ENCODE measurements at places on chromosomes 2 and 18.
A peak's percentile ranks its signal among the peaks of the same experiment; 100 is the strongest.

DNA sequence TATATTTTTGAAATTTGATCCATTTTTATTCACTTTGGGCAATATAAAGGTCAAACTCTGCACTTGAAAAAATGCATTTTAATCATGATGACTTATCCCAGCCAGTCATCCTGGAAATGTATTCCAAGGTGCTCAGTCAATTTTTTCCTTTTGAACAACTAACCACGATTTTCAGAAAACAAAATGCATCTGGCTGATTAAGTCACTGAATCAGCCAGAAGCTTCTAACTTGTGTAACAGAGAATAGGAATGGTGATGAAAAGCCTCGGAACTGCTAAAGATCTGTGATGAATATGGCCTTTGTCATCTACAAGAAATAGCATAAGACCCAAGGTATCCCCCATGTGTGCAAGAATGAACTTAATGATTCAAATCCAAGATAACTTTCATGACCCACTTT is 572.7 kb downstream of the EPHA4 start:
- no peak for DNase-seq

GRCh38 chr2:33210626-33211025 is 263.9 kb downstream of the LTBP1 start:
- no peak for DNase-seq

- DNase-seq = peak; percentile 63
These were observed 649 bp downstream of the ESCO1 start for GRCh38 chr18:21599585-21600525.

- DNase-seq = no peak
These were observed 8.2 kb upstream of the NT5C1B start for GRCh38 chr2:18597618-18598017.

GRCh38 chr2:43311276-43311675 is 84.9 kb upstream of the ZFP36L2 start:
- DNase-seq = no peak

DNA sequence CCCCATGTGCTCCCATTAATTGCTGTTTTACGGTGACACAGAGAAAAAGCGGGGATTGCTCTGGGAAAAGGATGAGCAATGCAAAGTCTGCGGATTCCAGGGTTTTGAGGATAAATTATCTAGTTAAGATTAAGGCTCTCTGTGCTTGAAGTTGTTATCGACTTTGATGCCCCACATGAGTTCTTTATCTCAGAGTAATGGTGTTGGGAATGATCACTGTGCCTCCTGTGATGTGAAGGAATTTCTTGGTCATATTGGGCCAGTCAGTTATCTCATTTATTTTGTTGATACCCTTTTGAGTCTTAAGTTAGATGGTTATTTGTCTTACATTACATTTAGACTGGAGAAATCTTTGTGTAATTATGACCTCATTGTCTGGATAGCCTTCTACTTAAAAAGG is 184.6 kb upstream of the MEX3C start:
- no peak for DNase-seq

- DNase-seq = peak; percentile 27
These were observed 1118.3 kb upstream of the DDX18 start for GRCh38 chr2:116696223-116696622.

- peak; percentile 80 for DNase-seq
These were observed 15.5 kb upstream of the RAB10 start for GRCh38 chr2:26018184-26019055.

- no peak for DNase-seq
These were observed 11.5 kb downstream of the TEX44 start for GRCh38 chr2:231604101-231604684.

DNA sequence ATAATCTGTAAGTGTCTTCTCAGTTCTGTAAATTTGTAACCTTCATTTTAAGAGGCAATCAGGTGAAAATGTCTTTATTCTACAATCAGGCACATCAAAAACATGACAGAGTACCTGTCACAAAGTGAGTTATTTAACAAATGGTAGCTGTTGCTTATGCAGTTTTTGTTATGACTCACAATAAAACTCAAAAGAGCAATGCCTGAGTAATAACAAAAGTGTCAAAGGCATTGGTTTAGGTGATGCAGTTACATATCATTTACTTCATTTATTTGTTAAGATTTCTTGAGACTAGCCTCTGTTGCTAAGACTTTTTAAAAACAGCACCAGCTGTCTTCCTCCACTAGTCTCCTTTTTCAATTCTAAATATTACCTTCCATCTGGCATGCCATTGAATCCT is 177.8 kb downstream of the KIAA1328 start:
- DNase-seq = no peak

- no peak for DNase-seq
These were observed 175.6 kb upstream of the ZFP36L2 start for GRCh38 chr2:43402002-43402401.

GRCh38 chr2:29502460-29502911 is 387.3 kb downstream of the CLIP4 start:
- DNase-seq = no peak

DNA sequence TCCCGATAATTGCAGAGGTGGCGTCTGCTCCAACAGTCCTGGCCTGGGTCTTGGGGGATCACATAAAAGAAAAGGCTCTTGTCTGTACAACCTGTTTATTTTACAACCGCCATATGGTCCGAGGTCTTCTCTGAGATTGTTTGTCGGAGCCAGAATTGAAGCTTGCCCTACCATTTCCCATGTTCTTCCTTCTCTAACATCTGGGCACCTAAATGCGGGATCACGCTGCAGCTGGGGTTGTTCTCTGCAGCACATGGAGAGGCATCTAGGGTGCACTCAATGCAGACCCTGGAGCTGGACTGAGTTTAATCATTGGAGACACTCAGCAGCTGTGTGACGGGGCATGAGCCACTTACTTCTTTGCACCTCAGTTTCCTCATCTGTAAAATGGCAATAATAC is 107.7 kb downstream of the ACKR3 start:
- no peak for DNase-seq

- DNase-seq = no peak
These were observed 47.4 kb downstream of the NTSR2 start for GRCh38 chr2:11622611-11623010.

- peak; percentile 7 for DNase-seq
These were observed 541.4 kb downstream of the PARD3B start for GRCh38 chr2:205086662-205087061.

GRCh38 chr18:37956020-37956419 is 390.4 kb upstream of the CELF4 start:
- no peak for DNase-seq

- DNase-seq = no peak
These were observed 61.4 kb upstream of the TFCP2L1 start for GRCh38 chr2:121346407-121346806.

DNA sequence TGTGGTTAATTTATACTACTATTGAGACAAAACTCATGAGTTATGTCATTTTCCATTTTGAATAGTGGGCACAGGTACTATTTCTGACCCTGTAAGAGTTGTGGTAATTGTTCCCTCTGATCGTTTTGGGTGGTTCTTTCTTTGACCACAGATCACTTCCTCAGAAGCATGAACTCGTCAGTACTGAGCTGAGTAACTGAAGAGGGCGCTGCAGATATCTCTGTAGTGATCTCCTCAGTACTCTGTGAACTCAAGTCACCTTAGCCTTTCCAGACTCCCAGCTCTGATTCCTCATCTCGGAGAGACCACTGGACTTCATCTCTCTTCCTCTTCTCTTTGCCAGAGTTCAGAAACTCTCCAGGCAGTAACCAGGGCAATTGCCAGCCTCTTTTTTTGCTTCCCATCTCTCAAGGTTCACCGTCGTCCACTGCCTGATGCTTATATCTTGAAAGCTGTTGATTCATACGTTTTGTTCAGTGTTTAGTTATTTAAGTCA is 9.4 kb upstream of the IL1RL1 start:
- peak; percentile 17 for DNase-seq

DNA sequence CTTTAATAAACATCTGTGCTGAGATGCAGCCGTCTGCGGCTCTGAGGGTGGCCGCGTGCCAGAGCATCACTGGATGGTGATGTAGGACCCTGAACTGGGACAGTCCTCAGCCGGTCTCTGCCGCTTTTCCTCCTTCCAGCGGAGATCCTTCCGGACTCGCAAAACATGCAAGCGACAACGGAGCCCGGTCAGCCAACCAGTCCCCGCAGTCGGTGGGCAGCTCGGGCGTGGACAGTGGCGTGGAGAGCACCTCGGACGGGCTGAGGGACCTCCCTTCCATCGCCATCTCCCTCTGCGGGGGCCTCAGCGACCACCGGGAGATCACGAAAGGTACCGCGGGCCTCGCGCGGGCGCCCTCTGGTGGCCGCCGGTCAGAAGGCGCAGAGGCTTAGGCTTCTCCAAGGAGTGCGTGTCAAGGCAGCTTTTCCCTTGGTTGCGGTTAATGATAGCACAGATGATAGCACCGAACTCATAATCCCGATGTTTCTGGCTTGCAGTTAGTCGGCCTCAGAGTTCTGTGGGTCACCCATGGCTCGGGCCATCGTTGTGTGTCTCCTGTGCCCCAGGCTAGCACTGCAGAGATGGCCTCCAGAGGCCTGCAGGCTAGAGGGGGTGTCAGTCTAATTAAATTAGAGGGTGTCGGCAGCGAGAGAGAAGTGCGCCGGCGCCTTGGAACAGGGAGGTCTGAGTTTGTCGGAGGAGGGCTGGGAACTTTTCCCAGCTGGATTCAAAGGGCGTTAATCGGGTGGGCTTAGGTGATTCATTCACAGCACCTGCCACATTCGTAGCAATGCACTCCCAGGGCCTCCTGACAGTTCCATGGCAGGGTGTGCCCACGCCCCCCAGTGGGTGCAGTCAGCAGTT is 38.5 kb downstream of the LPIN1 start:
- DNase-seq = no peak

- DNase-seq = no peak
These were observed 632 bp upstream of the ACVR1 start for GRCh38 chr2:157876786-157877138.

- no peak for DNase-seq
These were observed 2.4 kb downstream of the ITGA4 start for GRCh38 chr2:181459621-181460021.

DNA sequence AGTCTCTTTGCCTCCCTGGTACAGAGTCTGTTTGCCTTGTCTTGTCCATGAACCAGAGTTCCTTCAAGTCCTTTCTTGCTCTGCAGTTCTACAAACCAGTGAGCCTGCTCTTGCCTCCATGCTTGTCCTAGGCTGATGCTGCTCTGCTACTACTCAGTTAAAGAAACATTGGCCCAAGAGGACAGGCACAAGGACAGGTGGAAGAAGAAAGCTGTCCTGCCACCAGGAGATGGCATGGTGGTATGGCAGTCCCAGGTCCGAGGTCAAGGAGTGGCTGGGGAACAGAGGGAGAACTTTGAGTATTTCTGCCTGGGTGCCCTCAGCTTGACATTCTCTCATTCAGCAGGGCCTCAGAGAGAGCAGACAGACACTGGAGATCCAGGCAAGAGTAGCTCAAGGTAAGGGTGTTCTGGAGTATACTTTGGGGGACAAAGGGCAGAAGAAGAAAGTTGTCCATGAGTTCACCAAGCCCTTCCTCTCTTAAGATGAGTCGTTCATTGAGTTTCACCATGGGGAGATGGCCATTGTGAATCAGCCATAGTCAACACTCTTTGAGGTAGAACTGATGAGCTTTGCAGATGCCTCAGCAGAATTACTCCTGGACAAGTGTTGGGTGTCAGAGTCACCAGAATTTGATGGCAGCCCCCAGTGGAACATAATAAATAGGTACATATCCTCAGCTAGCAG is 20.4 kb downstream of the TTC32 start:
- no peak for DNase-seq

GRCh38 chr2:75375646-75376582 is 176.6 kb upstream of the TACR1 start:
- DNase-seq = no peak

DNA sequence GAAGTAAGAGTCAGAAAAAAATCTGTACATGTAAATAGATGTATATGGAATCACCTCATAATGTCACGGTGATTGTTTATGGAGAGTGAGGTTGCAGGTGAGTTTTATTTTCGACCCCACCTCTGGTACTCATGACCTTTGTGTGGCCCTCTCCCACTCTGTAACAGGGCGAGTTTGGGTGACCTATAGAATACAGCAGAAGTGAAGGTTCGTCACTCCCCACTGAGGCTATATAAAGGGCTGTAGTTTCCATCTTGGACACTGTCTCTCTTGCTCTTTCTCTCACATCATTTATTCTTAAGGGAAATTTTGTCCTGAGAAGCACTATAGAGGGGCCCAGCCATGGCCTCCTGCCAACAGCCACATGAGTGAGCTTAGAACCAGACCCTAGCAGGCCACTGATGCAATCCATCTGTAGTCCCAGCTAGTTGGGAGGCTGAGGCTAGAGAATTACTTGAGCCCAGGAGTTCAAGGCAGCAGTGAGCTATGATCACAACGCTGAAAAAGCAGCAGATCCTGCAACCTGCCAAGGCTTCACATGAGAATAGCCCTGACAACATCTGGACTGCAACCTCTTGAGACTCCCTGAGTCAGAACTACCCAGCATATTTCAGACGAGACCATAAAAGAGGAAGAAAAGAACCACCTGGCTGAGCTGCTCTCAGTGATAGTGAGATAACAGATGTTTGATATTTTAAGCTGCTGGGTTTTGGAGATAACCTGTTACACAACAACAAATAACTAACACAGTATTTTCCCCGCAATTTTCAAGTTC is 74.3 kb upstream of the SLC1A4 start:
- DNase-seq = no peak

DNA sequence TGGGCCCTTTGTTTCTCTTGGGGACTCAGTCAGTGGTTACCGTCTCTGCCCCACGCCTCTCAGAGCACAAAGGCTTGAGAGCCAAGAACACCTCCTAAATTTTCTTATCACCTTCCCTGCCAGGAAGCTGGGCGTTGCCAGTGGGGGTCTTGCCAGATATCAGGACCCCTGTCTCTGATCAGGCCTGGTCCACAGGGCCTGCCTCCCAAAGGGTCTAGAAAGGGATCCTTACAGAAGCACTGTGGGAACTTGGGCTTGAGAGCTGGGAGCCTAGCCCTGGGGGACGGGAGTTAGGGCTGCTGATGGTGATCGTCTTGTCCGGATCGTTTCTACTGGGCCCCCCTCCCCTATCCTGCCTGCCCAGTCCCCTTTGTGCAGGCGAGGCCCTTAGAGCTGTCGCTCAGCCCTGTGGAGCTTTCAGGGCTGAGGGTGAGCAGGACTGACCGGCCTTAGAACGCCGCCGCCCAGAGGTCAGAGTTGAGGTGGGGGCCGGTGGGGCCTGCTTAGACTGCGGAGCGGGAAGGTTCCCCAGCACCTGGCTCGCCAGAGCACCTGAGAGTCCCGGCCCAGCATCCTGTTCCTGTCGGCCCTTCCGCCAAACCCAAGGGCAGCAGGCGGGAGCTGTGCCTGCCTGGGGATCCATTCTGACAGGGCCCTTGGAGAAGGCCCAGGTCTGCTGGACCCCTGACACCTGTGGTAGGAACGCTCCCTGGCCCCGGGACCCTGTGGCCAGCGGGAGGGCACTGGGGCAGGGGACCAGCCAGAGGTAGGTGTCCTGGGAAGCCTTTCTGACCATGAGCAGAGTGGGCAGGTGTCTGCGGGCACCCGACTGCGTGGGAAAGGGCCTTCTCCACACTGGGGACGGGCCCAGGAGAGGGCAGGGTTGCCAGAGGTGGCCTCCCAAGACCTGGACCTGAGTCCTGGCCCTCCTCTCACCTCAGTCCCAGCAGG is 956 bp downstream of the ESPNL start:
- no peak for DNase-seq

DNA sequence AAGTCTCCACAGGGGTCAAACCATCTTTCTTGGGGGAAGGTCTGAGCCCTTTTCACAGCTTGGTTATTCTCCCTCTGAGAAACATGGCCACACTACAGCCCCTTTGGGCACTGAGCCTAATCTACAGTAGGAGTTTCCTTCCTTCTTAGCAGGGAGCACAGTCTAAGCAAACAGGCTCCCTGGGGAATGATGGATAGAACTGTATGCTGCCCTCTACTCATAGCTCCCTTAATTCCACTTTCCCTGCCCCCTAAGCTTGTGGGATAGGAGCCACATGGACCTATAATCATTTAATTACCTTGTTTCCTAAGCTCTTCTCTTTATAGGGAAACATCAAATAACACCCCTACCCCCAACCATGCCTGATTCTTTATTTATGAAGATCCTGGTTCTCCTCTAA is 442.1 kb upstream of the MEX3C start:
- DNase-seq = no peak
